ENCODE measurements at places on chromosomes 11 and 22.

DNA sequence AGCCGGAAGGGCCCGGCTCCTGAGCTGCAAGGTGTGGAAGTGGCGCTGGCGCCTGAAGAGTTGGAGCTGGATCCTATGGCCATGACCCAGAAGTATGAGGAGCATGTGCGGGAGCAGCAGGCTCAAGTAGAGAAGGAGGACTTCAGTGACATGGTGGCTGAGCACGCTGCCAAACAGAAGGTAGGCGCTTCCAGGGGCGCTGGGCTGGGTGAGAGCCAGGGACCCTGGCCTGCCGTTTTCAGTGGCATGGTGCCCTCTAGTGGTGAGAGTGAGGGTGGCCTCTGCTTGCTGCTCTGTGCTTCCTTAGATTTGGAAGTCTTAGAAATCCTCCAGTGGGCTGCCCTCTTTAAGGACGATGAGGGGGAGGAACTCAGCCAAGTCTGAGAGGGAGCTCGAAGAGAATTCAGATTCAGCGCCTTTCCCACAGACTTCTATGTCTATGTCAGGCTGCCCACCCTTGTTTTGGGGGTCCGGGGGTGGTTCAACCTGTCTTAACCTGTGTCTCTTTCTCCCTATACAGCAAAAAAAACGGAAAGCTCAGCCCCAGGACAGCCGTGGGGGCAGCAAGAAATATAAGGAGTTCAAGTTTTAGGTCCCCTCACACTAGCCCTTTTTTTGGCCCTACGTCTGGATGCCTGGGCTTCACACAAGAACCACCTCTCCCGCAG lies 1.8 kb upstream of the PACS1 start:
- peak; percentile 65 for DNase-seq

DNA sequence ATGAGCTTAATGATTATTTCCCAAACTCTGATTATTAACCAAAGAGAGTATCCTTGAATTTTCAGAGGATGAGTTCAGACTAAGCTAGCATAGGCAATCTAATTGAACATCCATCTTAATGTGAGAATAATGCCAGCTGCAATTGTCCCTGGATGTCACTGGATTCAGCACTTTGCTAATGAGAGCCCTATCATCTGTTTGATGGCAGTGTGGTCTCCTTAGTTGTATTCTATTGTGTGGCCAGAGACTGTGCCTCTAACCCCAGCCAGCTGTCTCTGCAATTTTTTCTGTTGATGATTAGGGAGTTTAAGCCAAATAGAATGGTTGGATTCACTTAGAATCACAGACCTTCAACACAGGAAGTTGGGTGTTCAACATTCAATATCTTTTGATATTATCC lies 1249.5 kb downstream of the FAM181B start:
- no peak for DNase-seq

GRCh38 chr11:76918941-76919386 lies 58.2 kb downstream of the ACER3 start:
- DNase-seq: peak; percentile 54

DNA sequence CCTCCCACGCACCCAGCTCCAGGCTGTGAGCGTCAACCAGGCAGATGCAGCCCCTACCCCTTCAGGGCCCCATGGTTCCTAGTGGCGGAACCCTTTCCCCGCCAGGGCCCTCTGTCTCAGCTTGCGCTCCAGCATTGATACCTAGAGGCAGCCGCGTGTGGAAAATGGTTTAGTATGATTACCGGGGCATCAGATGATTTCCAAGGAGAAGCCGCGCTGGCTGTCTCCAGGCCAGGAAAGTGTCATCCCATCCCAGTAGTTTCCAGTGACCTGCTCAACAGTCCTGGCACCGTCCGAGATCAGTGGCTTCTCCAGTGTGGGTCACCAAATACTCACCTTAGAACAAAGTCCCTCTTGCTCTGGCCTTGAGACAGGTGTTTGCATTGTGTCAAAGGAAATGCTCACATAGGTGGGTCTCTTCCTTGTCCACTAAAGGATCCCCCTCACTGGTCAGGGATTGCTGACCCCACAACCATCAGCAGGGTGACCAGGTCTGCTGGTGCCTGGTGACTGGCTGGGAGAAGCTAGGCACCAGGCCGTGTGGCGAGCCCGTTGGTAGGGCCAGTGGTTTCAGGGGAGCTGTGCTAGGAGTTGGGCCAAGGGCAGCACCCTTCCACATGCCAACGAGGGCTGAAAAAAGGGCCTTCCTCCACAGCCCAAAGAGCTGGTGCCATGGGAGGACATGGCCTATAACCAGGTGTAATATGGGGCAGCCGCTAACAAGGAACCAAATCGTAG lies 109.4 kb downstream of the MORC2 start:
- no peak for DNase-seq

DNA sequence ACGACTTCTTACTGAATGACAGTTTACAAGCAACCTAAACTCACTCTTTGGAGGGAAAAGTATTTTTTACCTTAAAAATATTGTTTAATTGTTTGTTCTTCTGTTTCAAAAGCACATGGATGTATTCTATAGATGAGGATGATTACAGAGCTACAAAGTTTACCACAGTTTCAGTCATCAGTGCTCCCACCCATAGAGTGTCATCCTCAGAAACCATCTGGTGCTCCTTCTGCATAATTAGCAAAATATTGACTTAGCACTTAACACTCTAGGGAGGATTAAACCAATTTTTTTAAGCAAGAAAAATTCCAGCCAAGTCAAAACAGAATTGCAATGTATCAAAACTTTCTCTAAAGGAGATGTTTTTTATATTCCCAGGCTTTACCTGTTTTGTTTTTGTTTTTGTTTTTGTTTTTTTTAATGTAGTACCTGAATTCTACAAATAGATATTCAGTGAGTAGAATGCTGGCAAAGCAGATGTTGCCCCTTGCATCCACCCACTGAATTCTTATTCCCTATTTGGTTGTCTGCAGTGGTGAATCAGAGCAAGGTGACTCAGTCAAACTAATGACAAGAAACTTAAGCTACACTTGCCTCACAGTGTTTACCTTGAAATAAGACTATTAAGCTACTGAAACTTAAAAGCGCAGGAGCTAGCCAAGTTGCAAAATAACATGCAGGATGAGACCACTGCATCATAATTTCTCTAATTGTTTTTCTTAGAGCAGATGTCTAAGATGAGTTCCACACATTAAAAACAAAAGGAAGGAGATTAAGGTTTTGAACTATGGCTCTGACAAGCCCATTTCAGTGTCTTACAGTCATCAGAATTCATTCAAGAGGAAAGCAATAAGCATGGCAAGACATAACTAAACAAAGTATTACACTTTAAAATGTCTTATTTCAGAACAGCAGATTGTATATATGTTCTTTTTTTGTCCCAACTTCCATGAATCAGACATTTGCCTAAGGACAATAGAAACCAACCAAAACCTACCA lies 155.1 kb upstream of the SOX6 start:
- DNase-seq: no peak

- no peak for DNase-seq
Observed at GRCh38 chr11:57241353-57241972, 4.4 kb upstream of the APLNR start.

DNA sequence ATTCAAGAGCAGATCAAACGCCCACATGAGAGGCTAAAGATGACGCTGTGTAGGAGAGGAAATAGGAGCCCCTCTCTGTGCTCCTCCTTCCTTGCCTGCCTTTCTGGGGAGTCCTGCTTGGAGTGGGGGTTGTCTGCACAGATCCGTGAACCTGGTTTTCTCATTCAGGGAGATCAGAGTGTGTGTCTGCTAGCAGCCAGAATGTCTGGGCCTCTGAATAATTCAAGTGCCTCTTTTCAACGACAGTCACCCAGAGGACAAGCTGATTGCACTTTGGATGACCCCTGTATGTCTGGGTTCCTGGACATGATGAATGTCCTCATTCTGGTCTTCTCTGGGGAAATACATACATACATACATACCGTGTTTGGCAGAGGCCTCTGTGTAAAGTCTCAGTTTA lies 592.5 kb upstream of the B3GAT1 start:
- DNase-seq: no peak

- DNase-seq: no peak
Observed at GRCh38 chr11:16781936-16782919, 43.8 kb downstream of the C11orf58 start.

GRCh38 chr11:45799562-45799961 lies 5.4 kb upstream of the SLC35C1 start:
- no peak for DNase-seq

- peak; percentile 31 for DNase-seq
Observed at GRCh38 chr11:109388982-109389381, 33.0 kb upstream of the C11orf87 start.

DNA sequence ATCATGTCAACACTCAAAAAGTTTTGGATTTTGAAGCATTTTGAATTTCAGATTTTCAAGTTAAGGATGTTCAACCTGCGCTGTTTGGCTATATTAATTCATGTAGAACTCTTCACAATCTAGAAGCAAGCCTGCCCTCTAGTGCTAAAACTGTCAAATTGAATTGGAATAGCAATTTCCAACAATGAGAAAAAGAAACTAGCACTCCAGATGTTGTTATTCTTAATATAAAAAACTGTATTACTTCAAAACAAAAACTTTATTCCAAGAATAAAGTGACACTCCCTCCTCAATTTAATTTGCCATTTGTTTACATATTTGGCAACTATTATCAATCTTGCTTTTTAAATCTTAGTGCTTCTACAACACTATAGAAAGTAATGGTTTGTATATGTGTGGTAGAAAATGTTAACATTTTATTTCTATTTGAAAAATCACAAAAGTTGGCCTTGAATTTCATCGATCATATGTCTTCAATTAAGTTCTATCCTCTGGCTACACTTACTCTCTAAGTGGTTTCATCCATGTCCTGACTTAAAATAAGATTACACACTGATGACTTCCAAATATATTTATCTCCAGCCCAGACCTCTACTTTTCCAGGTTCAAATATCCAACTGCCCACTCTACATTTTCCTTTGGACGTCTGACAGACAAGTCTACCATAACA lies 36.6 kb downstream of the DCUN1D5 start:
- peak; percentile 2 for DNase-seq

All from DMS79 (cell line).